ENCODE measurements at places on chromosomes 13 and 19.

- no peak for DNase-seq
Observed at GRCh38 chr13:109418111-109418510, 368.3 kb downstream of the IRS2 start.

DNA sequence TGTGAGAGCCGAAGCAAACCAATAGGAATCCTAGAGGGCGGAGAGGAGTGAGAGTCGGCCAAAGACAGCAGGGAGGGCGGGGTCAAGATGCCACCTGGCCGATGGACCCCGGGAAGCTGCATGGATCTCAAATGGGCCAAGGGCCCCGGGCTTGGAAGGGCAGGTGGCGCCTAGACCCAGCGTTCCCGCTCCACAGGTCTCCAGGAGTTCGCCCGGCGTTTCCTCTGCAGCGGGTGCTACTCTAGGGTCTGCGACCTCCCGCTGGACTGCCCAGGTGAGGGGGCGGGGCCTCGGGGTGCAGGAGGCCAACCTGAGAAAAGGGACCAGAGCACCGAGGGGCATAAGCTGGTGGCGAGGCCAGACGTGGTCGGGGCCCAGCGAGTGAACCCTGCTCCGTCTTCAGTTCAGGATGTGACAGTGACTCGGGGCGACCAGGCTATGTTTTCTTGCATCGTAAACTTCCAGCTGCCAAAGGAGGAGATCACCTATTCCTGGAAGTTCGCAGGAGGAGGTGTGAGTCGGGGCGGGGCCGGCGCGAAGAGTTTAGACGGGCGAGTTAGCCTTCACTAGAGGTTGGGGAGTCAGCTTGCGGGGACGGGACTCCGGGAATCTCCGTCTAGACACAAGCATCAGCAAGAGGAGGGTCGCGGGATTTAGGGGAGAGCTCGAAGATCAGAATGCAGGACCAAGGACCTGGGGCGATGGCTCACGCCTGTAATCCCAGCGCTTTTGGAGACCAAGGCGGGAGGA, 9.9 kb downstream of the SPACA6 start:
- DNase-seq: no peak

- no peak for DNase-seq
Observed at GRCh38 chr19:2820112-2820702, 539 bp downstream of the ZNF554 start.

- DNase-seq: no peak
Observed at GRCh38 chr13:28741084-28741491, 22.3 kb upstream of the SLC46A3 start.

DNA sequence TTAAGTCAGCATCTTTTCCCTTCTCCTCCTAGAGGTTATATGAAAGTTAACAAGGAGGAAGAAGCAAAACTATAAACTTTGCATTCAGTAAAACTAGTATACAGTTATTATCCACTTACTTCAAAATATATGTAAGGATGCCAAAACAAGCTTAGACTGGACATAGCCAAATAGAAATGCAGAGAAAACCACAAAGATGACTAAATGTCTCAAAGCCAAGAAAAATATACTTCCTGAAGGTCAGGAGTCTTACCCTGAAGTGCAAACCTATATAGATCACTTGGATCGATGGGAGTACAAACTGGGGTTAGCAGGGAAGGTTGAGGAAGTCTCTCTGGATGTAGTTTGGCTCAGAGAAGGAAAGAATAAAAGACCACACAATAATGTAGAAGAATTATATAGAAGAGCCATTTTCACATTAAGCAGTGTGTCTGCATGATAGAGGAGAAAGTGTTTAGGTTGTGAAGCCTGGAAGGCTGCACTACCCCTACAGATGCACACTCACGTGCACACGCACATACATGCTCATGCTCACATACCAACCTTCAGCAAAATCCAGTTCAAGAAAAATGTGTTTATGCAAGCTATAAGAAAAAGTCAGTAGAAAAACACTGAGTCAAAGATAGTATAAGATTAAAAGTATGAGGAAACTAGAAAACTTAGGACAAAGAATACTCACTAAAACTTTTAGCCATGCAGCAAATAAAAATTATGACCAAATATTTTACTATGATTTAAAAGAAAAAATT, 112.1 kb upstream of the RXFP2 start:
- DNase-seq: no peak
